GM04503 (cell line): ENCODE measurements at places on chromosomes 16 and 17.

DNA sequence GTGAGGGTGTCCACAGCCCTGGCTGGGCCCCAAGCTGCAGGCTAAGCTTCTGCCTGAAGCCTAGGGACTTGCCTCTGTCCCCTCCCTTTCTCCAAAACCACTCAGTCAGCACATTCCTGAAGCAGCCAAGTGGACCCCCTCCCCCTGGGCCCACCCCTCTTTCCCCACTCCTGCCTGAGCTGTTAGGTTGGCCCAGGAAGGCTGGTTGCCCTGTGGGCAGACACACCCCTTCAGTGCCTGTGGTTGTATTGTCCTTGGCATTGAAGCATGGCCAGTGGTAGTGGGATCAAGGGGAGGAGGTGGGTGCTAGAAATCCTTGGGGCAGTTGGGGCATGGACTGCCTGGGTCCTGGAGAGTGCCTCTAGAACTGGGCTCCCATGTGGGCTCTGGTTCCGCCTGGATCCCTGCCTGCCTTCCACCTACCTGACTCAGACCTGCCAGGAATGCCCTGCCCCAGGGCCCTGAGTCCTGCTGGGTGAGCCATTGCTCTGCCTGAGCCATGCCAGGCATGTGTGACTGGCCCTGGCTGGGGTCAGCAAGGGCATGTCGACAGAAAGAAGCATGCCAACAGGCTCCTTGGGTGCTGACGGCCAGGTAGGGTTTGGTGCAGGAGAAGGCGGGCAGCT lies 2.1 kb downstream of the TRAF4 start:
- DNase-seq, result no peak

GRCh38 chr17:29155227-29155965 lies 24.8 kb downstream of the MYO18A start:
- no peak for DNase-seq

GRCh38 chr17:59845595-59846393 lies 46.9 kb downstream of the TUBD1 start:
- DNase-seq, result no peak

GRCh38 chr17:68662037-68662432 lies 60.9 kb upstream of the FAM20A start:
- DNase-seq, result no peak

GRCh38 chr16:82651921-82652601 lies 25.3 kb downstream of the CDH13 start:
- no peak for DNase-seq

GRCh38 chr16:48918520-48919258 lies 308.7 kb upstream of the N4BP1 start:
- DNase-seq, result no peak

DNA sequence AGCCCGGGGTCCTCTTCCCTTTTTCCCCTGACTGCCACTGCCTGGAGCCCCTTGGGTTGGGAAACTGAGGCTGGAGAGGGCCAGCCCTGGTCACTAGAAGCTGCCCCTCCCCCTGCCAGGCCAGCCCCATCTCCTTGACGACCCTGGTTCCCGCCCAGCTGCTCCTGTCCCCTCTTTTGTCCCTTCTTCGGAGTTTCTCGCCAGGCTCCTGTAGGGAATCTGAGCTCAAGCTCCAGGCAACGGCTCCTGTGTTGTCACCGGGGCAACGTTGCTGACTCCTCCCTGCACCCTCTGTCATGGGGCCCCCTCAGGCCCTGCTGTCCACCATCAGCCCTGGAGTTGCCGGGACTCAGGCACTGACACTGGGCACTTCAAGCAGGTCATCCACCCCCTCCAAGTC lies 5.7 kb downstream of the LLGL1 start:
- no peak for DNase-seq

DNA sequence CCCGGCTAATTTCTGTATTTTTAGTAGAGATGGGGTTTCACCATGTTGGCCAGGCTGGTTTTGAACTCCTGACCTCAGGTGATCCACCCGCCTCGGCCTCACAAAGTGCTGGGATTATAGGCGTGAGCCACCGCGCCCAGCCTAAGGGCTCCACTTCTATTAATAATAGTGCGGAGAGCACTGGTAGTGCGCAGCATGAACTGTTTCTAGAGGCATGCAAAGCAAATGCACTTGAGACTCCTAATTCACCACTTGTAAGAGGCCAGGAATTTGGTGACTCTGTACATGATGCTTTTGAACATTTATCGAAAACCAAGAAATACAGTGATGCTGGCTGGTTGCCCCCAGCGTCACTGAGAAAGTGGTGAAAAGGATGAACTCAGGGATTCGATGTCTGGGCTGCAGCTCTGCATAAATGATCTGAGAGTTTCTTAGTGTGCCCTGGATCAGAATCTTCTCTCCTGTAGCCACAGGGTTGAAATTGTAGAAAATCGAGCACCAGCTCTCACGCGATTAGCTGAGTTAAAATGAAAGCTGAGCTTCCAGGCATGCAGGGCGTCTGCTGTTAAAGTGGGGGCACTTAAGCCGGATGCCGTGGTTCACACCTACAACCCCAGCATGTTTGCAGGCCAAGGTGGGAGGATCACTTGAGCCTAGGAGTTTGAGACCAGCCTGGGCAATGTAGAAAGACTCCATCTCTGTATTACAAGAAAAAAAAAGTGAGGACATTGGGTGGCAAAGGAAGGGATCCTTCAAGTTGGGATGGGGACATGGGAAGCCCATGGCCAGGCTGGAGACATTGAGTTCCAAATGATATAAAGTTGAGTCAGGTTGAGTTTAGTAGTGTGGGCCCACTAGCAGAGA lies 4.8 kb downstream of the RNF213 start:
- DNase-seq, result no peak

DNA sequence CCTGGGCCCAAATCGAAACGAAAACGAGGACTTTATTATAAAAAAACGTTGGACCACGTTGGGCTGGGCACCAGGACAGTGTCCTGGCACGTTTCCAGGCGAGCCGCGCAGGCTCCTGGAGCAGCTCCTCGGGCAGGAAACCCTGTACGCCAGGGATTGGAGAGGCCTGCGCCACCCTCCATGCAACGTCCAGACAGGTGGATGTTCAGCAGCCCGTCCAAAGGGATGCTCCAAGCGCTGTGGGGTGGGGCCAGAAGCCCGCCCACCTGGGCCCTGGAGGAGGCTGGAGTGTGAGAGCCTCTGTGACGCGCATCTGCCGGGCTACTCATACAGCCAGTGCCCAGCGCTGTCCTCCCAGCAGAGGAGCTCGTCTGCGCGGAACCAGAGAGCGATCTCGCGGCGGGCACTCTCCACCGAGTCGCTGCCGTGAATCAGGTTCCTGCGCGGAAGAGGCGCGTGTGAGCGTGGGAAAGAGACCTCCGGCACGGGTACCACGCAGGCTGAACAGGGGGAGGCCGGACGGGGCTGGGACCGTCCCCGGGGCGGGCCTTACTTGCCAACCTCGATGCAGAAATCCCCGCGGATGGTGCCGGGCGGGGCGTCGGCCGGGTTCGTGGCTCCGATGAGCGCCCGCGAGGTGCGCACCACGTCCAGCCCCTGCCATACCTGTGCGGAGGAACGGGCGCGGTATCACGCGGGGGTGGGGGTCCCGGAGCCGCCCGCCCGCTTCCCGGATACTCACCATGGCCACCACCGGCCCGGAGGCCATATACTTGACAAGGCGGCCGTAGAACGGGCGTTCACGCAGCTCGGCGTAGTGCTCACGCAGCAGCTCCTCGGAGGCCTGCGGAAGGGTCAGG lies 785 bp downstream of the NME3 start:
- DNase-seq, result no peak

GRCh38 chr17:9760266-9760665 lies 31.1 kb downstream of the DHRS7C start:
- DNase-seq, result no peak

GRCh38 chr16:58128711-58129096 lies 477 bp downstream of the CFAP20 start:
- no peak for DNase-seq

GRCh38 chr17:39709319-39709997 lies 9.6 kb downstream of the ERBB2 start:
- no peak for DNase-seq

GRCh38 chr17:61455324-61456060 lies 3.3 kb downstream of the TBX4 start:
- no peak for DNase-seq

- DNase-seq, result no peak
These were observed 18.5 kb downstream of the CCDC42 start for GRCh38 chr17:8725881-8726876.

GRCh38 chr16:68740628-68741346 lies 3.7 kb downstream of the CDH1 start:
- DNase-seq, result no peak

DNA sequence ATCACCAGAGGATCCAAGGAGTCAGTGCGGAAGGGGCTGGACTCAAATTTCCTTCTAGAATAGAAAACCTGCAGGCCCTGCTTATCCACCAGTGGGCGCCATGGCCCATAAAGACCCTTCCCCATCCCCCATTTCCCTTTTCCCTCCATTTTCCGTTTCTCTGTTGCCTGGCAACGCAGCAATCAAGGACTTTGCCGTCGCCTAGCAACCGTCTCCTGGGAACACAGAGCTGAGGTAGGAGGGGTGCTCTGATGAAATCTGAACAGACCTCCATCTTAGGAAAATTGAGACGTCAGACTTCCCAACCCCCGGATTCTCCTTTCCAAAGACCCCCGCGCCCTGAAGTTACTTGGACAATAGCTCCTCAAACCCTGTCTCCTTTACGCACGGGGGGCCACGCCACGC lies 5.7 kb downstream of the DLG4 start:
- no peak for DNase-seq

DNA sequence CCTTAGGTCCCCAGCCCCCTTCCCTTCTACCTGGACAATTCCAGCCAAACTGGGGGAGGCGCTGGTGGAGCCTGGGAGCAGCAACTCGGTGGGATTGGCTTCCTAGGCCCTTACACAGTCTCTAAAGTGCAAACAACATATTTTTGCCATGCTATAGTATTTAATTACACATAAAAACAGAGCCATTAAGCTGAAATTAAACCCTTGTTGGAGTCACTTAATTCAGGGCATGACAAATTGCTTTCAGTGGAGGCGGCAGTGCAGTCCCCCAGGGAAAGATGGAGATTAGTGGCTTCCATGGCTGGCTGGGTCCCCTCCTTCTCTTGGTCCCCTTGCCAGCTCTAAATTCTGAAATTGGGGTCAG lies 17.3 kb downstream of the IGFBP4 start:
- DNase-seq, result no peak

GRCh38 chr16:27717726-27718125 lies 167.8 kb downstream of the KATNIP start:
- DNase-seq, result no peak

DNA sequence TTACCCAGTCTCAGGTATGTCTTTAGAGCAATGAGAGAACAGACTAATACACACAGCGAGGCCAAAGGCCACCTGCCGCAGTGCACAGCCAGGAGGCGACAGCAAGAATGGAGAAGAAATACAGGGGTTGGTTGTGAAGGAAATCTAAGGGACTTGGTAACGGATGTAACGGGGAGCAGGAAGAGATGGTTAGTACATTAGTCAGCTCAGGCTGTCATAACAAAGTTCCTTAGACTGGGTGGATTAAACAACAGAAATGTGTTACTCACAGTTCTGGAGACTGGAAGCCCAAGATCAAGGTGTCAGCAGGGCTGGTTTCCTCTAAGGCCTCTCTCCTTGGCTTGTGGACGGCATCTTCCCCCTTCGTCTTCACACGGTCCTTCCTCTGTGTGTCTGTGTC lies 47.1 kb downstream of the TVP23C start:
- no peak for DNase-seq

DNA sequence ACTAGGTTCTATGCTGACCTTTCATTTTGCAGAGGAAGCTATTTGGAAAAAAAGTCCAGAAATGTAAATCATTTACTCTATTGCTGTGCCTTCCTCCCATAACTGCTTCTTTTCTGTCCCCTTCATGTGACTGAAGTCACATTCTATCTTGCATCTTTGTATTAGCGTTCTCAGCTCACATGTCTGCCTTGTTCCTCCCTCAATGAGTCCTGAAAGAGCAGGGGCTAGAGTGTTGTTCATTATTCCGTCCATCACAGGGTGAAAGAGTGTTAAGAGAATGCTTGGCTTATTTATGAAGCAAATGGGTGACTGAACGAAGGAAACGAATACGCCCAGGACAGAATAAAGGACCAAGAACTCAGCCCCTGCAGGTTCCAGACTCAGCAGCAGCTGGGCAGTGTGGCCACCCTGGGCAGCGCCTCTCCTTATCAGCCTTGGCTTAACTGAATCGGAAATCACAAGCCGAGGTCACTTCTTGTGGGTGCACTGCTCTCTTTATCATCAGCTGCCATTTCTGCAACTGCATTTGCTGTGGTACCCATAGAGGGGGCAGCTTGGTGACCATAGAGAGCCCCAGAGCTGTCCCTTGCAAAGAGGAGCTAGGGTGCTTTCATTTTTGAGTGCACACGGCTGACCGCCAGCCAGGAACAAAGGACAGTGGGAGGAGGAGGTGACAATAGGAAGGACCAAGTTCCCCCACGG lies 1.8 kb upstream of the PIK3R6 start:
- DNase-seq, result no peak

DNA sequence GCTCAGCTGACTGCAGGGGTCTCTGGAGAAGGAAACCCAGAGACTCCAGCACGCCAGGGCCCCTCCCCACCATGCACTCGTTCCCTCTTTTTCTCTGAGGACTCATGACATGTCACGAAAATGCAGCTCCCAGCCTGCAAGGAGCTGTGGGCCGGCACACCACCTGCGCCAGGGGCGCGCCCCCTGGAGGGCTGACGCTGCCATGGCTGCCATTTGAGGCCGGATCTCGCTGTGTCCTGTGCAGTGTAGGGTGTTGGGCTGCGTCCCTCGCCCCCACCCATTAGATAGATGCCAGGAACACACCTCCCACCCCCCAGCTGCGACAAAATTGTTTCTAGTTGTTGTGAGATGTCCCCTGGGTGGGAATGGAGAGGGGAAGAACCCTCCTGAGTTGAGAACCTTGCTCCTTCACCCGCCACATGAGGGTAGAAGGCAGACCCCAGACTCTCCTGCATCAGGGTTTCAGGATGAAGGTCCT lies 8.2 kb downstream of the SYNGR2 start:
- DNase-seq, result no peak

GRCh38 chr16:11356573-11357331 lies 11.5 kb downstream of the RMI2 start:
- no peak for DNase-seq

DNA sequence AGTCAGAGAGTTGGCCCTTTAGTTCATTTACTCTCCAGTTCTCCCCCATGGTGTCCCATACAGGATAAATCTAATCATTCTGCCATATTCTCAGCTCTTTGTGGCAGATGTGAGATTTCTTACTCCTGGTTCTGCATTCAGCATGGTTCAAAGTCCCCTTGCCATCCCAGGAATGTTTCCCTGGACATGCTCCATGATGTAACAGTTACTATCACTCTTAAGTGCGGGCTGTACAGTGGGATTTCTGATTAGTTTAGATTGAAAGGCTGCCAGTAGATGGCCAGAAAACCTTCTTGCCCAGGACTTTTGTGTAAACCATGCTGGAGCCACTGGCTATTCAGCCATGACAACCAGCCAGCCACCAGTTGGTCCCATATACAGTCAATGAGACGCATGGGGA lies 10.4 kb downstream of the KRT37 start:
- no peak for DNase-seq

GRCh38 chr16:2834968-2835367 lies 4.9 kb downstream of the ZG16B start:
- DNase-seq, result no peak

GRCh38 chr17:14448818-14449217 lies 147.9 kb downstream of the HS3ST3B1 start:
- no peak for DNase-seq
